COR-L47 (cell line): ENCODE measurements at places on chromosomes 11 and 22.
A peak's percentile ranks its signal among the peaks of the same experiment; 100 is the strongest.

DNA sequence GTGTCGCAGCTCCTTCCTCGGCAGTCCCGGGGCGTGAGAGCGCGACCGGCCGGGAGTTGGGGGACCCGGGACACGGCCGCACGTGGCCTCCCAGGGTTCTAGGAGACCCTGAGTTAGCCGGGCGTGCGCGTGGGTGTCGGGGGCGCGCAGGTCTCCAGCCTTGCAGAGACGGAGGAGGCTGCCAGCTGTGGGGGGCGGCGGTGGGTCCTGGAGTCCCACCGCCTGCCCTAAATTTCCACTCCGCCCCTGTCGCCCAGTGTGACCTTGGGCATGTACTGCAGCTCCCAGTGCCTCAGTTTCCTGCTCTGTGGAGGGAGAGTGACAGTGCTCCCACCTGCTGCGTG, 18.8 kb downstream of the RRP7A start:
- no peak for DNase-seq

DNA sequence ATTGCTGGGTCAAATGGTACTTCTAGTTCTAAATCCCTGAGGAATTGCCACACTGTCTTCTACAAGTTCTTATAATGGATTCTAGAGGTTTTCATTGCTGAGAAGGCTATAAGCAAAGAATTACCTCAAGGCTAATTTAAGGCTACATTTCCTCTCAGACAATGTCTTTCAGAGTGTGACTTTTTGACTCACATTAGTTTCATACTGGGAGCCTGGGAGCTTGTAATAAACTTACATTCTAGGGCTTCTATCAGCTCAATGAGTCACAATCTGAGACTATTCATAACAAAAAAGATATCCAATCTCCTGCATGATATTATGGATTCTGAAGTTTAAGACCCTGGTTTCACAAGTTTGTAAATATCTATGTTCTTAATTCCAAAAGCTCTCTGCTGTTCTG, 408.7 kb downstream of the LRRC4C start:
- DNase-seq: no peak

DNA sequence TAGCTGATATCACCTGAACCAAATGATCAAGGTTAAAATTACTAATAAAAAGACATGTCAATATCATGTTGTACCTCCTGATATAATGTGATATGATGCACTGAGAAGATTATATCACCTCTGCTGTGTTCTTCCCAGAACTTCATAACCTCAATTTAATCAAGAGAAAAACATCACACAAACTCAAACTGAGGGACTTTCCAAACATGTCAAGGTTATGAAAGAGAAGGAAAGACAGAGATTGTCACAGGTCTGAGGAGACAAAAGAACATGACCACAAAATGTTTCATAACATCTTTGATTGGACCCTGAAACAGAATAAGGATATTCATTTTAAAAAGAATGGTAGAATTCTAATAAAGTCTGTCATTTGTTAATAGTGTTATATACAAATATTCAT, 43.0 kb upstream of the CFAP300 start:
- no peak for DNase-seq

GRCh38 chr22:39519681-39520225, 609 bp upstream of the ATF4 start:
- peak; percentile 99 for DNase-seq

DNA sequence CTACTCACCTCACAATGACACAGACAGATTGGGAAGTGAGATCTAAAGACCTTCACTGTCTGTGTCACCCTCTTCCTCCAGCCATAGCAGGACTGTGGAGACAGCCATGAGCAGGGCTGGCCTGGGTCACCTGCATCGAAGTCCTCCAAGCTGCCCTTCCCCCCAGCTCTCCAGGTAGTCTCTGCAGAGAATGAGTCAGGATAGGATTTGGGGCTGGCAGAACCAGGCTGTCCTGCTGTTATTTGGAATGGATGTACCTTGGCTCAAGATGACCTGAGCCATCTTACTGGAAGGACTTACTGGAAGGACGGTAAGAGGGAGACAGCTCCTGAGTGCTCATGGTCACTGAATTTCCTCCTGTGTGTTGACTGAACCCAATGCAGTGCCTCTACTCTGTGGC, 29.2 kb downstream of the GGTLC2 start:
- DNase-seq: no peak

GRCh38 chr11:60764879-60765278, 8.2 kb downstream of the MS4A15 start:
- DNase-seq: no peak

GRCh38 chr11:123833095-123833494, 26.9 kb upstream of the OR6M1 start:
- no peak for DNase-seq

GRCh38 chr11:14588681-14589080, 54.9 kb upstream of the PDE3B start:
- no peak for DNase-seq

DNA sequence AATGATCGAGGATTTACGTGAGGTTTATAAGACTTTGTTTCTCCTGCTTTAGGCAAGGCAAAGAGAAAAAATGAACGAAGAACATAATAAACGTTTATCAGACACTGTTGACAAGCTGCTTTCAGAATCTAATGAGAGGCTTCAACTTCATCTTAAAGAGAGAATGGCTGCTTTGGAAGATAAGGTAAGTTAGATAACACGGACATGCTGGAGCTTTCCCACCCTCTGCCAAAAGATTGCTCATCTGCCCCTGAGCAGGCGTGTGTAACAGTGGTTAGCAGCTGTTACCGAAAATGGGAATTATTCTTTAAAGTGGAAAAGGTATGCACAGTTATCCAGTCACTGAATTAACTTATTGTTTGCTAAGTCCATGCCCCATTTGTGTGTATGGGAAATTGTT, 62.8 kb upstream of the CTTN start:
- no peak for DNase-seq

DNA sequence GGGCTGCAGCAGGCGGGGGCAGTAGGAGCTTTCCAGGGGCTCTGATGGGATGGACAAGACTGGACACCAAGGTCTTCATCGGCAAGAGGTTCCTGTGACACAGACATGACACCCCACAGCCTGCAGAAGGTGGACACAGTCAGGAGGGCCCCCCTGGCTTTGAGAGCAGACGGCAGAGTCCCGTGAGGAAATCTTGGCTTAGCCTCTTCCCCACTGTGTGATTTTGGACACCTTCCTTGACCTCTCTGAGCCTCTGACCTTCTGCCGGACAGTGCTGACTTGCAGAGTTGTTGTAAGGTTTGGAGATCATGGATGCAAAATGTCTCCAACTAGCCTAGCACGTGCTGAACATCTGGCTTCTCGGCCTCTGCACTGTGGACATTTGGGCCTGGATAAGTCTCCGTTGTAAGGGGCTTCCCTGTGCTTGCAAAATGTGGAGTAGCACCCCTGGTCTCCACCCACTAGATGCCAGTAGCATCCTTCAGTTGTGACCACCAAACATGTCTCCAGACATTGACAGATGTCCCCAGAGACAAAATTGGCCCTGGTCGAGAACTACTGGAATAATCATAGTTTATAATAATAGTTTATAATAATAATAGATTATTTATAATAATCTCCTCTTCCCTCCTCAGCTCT, 54.6 kb downstream of the MCM5 start:
- no peak for DNase-seq

- no peak for DNase-seq
Observed at GRCh38 chr11:134559602-134559962, 147.5 kb upstream of the B3GAT1 start.

DNA sequence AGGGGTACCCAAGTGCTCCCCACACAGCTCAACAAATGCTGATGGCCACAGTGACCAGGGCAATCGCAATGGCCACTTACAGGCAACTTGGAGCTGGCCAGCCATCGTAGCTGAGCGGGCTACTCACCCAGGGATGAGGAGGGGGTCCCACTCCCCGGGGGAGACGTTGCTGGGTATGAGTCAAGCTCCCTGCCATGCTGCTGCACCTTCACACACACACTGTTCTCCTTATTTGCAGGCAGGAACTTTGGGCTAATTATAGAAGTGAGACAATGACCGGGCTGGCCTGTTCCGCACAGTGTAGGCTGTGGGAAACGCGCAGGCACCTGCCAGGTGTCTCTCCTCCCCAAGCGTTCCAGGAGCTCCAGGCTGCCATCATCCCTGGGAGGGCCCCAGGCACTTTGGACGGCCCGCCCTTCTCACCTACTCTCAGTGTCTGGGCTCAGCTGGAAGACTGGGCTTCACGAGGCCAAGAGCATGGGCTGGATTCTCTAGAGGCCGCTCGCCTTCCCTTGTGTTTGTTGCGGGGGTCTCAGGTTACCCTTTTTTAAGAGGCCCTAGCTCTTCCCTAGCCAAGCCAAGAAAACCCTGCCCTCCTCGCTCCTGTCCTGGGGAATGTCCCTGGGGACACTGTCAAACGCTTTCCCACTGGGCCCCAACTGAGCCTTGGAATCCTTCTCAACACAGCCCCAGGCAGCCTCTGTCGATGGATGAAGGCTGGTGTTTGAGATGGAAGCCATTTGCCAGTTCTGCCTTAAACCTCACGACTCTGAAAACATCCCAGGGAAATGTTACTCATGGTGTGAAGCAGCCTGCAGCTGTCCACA, 73.0 kb downstream of the RTL6 start:
- no peak for DNase-seq

DNA sequence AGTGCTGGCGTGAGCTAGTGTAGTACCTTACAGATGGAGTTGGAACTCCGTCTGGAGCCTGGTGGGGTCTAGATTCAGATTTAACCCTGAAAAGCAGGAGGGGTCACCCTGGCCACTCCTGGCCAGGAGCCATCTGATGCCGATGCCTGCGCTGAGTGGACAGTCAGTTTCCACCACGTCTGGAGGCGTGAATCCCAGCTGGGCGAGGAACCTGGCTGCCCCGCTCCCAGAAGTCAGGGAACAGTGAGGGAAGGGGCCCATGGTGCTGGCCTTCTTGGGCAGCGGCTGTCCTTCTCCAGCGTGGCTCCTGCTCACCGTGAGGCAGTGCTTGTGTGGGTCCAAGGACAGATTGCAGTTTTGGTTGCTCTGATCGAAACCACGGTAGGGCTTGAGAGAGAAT, 76.3 kb downstream of the PARVB start:
- DNase-seq: no peak

GRCh38 chr11:92227959-92228935, 3.6 kb downstream of the FAT3 start:
- peak; percentile 5 for DNase-seq

DNA sequence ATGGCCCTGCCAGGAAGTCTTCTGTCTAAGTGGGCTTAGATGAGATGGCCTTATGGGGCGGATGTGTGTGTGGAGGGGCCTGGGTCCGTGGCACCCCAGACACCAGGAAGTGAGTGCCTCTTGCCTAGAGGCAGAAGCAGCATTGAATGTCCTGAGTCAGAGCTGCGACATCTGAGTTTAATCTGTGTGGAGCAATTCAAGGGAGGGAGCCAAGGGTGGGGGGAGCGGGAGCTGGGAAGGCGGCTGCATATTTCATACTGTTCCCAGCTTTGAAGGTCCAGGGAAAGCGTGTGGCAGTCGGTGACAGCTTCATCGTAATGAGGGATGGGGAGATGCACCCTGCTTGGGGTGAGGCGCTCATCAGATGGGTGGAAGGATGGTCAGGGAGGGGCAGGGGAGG, 73.5 kb upstream of the THY1 start:
- no peak for DNase-seq

DNA sequence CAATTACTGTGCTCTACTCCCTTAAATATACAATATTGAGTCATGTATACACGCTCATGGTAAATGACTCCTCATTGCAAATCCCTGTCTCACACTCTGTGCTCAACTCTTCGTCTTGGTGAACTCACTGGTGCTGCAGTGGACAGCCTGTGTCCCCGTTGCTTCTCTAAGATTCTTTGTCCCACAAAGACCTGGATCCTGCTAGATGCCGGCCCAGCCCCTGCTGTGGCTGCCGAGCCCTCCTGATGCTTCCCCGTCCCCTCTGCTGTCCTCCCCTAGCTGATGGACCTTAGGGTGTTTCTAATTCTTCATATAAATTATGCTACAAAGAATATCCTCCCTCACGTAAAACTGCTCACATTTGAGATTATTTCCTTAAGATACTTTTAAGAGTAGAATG, 5.5 kb downstream of the APOL2 start:
- DNase-seq: no peak

DNA sequence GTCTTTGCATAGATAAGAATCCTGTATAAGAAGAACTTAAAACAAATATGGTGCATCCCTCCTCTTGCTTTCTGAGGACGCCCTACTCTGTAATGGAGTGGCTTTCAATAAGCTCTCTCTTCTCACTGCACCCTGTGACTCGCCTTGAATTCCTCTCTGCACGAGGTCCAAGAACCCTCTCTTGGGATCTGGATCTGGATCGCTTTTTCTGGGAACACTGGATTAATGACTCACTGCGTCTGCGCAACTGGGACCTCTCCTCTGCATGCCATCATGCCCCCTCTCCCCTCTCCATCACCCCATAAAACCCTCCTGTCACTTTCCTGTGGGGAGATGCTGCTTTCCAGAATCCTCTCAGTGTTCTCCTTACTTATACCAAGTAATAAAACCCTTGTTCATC, 15.1 kb upstream of the CABP2 start:
- no peak for DNase-seq

DNA sequence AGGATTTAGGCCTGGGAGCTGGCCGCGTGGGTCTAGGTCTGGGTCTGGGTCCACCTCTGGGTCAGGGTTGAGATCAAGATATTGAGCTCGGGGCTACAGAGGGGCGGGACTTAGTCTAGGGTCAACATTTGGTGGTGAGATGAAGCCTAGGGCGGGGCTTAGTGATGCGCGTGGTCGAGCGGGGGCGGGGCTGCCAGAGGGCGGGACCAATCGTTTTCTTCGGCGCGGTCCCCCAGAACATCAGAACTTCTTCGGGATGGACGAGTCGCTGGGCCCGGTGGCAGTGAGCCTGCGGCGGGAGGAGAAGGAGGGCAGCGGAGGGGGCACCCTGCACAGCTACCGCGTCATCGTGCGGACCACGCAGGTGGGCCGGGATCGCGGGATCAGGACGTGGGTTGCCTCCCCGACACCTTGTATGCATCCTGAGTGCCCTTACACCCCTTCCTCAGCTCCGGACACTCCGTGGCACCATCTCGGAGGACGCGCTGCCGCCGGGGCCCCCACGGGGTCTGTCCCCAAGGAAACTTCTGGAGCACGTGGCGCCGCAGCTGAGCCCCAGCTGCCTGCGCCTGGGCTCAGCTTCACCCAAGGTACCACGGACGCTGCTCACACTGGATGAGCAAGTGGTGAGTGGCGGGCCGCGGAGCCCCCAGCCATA, 4.2 kb downstream of the SIPA1 start:
- no peak for DNase-seq

DNA sequence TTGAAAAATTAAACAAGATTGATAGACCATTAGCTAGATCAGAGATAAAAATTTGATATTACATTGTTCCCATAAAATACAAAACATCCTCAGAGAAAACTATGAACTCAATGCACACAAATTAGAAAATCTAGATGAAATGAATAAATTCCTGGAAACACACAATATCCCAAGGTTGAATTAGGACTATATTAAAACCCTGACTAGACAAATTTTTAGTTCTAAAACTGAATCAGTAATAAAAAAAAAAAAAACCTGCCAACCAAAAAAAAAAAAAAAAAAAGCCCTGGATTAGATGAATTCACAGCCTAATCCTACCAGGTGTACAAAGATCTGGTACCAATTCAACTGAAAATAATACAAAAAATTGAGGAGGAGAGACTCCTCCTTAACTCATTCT, 5.5 kb upstream of the OR8K1 start:
- no peak for DNase-seq
